ENCODE measurements at places on chromosomes 16 and 17.
A peak's percentile ranks its signal among the peaks of the same experiment; 100 is the strongest.

GRCh38 chr17:83110735-83111134 is 31.3 kb downstream of the METRNL start:
- no peak for DNase-seq

GRCh38 chr17:73278465-73279453 is 17.1 kb upstream of the CPSF4L start:
- DNase-seq: no peak

- DNase-seq: no peak
Observed at GRCh38 chr16:88395669-88396584, 13.2 kb downstream of the ZNF469 start.

GRCh38 chr16:70678121-70678897 is 7.5 kb downstream of the MTSS2 start:
- DNase-seq: no peak

DNA sequence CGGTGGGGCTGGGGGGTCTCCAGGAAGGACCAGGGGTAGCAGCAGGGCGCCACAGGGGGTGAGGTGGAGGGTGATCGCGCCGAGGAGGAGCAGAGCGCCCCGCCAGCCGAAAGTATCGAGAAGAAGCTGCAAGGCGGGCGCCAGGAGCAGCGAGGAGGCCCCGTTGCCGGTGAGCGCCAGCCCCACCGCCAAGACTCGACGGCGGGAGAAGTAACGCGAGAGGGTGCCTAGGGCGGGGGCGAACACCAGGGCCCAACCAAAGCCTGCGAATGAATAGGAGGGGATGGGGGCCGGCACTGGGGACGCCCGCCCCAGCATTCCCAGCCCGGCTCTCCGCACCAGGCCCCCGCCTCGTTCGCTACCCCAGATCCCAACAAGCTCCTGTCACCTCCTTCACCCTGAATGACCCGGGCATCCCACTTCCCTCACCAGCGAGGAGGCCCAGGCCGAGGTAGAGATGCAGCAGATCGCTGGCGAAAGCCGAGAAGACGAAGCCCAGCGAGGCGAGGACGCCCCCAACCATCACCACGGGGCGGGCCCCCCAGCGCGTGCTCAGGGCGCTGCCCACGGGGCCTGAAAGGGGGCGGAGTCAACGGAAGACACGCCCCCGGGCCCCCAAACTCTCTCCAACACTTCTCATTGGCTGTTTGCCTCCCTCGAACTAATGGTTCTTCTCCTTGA is 1.3 kb downstream of the SLC16A11 start:
- DNase-seq: peak; percentile 24

DNA sequence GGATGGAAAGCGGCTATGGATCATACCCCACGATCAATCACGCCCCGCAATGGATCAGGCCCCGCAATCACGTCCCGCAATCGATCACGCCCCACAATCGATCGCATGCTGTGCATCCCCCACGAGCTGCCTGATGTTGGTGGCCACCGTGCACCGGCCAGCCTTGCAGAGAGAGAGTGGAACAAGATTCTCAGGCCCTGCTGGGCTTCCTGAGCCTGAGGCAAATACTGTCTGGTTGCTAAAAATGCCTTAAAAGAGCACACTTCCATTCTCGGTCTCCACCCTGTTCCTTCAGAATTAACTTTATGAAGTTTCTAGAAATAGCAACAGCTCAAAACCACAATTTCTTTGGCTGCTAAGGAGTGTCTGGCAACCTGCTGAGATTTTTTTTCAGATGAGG is 81.5 kb downstream of the VPS53 start:
- DNase-seq: no peak

DNA sequence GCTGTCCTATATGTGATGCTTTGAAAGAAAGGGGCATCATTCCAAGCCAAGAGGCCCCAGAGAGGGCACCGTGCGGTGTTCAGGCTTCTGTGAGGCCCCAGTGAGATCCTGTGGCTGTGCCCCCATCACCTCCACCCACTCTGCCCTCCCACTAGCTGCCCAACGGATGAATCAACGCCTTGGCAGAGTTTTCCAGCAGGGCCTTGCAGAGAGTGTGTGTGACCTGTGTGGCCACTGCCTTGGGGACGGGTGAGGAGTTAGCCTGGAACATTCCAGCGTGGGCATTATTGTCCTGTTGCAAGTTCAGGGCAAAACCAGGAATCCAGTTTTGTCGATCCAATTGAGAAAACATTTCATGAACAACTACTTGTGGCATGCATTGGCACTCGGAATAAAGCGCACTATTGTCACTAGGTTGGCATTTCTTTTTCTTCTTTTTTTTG is 53.7 kb downstream of the SF3B3 start:
- no peak for DNase-seq

- no peak for DNase-seq
Observed at GRCh38 chr16:10907757-10908045, 30.7 kb downstream of the CIITA start.

DNA sequence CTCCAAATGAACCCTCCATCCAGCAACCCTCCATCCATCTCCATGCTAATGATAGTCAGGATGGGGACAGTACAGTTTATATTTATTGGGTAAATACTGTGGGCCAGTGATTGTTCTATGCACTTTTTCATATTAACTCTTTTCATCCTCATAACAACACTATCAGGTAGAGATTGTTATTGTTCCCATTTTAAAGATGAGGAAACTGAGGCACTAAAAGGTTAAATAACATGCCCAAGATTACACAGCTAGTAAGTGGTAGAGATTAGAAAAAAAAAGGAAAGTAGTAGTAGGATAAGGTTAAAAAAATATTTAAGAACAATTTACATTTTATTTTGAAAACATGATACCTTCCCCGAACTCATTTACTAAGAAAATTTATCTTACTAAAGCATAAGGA is 21.9 kb upstream of the SUPT4H1 start:
- DNase-seq: no peak

GRCh38 chr17:78343543-78344201 is 16.2 kb downstream of the SOCS3 start:
- DNase-seq: peak; percentile 62

DNA sequence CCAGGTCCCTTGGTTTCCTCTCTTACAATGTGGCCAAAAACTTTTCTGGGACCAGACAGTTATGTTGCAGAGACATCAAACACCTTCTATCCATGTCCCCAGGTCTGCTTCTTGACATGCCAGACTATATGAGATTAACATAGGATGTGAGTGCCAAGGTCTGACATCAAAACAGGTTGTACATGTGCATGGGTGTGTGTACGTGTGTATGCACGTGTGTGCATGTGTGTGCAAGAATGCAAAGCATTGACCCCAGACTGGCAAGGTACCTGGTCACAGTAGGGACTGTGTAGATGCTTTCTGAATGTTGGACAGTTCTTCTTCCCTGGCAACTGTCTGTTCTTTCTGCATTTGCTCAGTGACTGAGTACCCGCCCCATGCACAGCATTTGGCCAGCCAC is 85.6 kb downstream of the NDE1 start:
- DNase-seq: no peak

- no peak for DNase-seq
Observed at GRCh38 chr17:57107498-57108101, 22.6 kb downstream of the AKAP1 start.

DNA sequence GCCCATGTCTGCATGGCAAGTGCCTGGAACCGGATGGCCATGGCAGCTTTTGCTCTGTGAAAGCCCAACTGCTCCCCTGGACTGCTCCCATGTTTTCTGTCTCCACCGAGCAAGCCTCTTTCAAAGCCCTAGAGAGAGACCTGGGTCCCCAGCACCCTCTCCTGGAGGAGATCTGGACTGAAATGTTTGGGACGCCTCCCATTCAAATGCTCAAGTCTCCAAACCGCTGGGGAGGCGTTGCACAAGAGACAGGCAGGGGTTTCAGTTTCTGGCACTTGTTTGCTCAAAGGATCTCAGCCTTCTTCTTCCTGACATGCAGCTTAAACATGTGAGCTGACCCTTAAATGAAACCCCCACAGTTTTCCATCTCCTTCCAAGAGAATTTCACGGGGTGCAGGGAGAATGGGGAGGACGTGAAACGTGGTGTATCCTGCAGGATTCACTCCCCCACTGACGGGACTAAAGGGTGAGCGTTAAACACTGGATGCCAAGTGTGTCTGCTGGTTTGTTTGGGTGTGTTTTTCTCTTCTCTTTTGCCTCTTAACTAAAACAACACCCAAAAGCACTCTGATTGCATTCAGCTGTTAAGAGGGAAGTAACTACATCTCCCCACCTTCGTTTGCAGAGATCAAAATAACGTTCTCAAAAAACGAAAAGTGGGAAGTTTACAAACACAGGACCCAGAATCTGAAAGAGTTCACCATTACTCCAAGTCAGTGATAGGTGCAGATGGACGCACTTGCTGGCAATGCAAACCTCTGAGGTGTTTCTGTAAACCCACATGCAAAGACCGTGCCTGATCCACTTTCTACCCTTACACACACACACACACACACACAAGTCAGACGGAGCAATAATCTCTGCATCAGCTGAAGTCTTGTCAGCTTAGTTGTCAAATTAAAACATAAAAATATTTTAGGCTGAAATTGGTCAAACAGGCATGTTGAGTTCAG is 256.9 kb downstream of the C16orf95 start:
- DNase-seq: no peak

GRCh38 chr17:65058146-65058545 is 1.6 kb upstream of the GNA13 start:
- no peak for DNase-seq

DNA sequence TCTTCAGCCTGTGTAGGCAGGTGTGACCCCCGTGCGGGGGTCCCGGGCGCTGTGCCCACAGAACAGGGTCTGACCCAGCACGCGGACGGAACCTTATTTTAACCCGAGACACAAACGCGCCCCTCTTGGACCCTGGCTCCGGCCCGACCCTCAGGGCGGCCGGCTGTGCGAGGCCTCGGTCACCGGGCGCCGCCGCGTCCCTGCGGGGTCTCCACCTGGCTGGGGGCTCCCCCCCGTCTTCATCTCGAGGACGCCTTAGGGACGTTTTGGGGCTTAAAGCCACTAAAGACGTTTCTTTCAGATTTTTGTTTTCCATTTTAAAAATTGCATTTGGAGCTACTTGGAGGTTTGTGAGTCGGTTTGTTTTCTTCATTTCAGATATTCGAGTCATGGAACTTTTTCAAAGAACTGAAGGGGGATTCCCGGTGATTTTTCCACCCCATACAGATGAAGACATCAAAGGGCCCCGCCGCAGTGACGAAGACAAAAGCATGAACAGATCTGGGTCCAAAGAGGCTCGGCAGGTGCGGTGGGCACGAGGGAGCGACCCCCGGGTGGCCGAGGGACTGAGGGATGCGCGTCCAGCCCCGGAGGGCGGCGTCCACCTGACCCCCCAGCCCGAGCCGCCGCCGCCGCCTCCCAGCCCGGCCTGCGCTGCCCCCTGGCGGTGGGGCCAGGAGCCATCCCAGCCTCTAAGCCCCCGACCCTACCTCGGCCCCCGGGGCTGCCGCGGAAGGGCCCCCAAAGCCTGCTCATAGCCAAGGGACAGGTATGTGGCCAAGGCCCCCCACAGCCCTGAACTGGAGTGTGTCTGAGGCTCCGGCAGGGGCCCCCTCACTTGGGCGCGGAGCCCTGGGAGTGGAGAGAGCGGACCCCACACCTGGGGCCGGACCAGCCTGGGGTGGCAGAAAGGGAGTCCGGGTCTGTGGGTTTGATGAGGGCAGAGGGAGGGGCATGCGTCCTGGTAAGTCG is 3.8 kb upstream of the CD7 start:
- peak; percentile 57 for DNase-seq

GRCh38 chr17:32319548-32319905 is 22.4 kb downstream of the C17orf75 start:
- peak; percentile 76 for DNase-seq
